Ecto neural progenitor cell (in vitro differentiated cells): ENCODE measurements at places on chromosomes 3 and 15.

GRCh38 chr3:15099364-15100098 lies 583 bp upstream of the RBSN start:
- DNase-seq = no peak

DNA sequence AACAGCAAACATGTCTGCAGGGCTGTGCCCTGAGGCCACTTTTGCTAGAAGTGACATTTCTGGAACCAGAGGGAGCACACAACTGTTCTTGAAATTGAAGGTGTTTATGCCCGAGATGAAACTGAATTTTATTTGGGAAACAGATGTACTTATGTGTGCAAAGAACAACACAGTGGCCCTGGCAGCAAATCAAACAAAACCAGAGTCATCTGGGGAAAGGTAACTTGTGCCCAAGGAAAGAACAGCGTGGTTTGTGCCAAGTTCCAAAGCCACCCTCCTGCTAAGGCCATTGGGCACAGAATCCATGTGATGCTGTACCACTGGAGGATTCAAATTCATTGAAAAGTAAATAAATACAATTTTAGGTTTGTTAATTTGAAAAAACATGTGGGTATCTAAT lies 31.2 kb upstream of the RARRES1 start:
- no peak for DNase-seq

GRCh38 chr3:128075522-128076482 lies 23.6 kb downstream of the SEC61A1 start:
- peak; percentile 97 for DNase-seq

- DNase-seq = no peak
Observed at GRCh38 chr15:31314380-31314779, 12.3 kb upstream of the KLF13 start.

DNA sequence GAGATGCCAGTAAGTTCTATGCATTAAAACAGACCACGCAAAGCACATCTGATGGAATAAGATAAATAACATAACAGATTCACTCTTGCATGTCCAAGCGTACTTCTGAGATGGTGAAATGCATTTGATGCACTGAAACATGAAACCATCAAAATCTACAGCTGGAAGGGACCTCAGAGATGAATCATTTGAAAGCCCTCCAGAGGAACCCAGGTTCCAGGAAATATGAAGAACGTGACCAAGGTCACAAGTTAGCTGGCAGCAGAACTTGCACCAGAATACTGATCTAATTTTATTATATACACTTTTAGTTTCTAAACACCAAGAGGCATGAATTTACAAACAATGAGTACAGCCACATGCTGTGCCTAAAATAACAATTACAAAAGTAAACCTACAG lies 957.1 kb downstream of the FHIT start:
- DNase-seq = no peak
